Osteocyte (in vitro differentiated cells): ENCODE measurements at places on chromosomes 5 and 9. TPM values are rescaled to one million over a fixed set of nuclear protein-coding genes. Genes with fewer than 3 reads are reported as not detected.

DNA sequence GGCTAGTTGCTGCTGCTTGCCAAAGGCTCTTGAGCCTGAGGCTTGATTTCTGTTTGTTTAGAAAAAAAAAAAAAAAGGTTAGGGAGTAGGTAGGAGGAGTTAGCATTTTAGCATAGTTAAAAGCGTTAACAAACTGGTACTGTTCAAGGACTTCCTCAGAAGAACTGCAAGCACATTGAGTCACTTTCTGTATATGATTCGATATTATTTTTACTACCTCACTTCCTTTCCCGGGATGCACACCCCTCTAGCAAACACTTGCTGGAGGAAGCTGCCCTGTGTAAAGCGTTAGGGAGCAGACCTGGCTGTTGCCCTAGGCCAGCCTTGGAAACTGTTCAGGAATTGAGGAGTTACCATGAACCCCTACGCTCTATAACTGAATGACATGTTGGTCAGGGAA lies 15.7 kb upstream of the CEP120 start:
- DNase-seq = no peak

GRCh38 chr5:26700759-26701384 lies 337.5 kb downstream of the CDH9 start:
- no peak for DNase-seq

- DNase-seq = no peak
Measured at GRCh38 chr5:107943923-107944322, 273.2 kb upstream of the EFNA5 start.

- DNase-seq = no peak
Measured at GRCh38 chr9:113426701-113427100, 16.2 kb downstream of the C9orf43 start.

GRCh38 chr9:69582018-69582417 lies 90.2 kb downstream of the APBA1 start:
- DNase-seq = no peak

GRCh38 chr9:27602142-27602861 lies 29.0 kb upstream of the C9orf72 start:
- no peak for DNase-seq

DNA sequence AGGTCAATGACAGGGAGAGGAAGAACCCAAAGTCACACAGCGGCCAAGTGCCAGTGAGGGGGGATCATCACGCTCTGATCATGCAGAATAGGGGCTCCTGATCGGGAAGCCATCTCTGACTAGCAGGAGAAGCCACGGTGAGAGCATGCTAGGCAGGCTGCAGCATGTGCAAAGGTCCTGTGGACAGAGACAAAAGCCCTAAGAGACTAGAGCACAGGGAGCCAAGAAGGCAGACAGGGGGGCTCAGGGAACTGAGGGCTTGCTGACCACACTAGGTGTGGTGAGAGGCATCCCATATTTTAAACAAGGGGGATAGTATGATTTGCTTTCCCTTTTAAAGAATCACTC lies 195.1 kb downstream of the CDK5RAP2 start:
- no peak for DNase-seq

GRCh38 chr9:37669232-37669631 lies 18.5 kb downstream of the FRMPD1 start:
- DNase-seq = no peak

DNA sequence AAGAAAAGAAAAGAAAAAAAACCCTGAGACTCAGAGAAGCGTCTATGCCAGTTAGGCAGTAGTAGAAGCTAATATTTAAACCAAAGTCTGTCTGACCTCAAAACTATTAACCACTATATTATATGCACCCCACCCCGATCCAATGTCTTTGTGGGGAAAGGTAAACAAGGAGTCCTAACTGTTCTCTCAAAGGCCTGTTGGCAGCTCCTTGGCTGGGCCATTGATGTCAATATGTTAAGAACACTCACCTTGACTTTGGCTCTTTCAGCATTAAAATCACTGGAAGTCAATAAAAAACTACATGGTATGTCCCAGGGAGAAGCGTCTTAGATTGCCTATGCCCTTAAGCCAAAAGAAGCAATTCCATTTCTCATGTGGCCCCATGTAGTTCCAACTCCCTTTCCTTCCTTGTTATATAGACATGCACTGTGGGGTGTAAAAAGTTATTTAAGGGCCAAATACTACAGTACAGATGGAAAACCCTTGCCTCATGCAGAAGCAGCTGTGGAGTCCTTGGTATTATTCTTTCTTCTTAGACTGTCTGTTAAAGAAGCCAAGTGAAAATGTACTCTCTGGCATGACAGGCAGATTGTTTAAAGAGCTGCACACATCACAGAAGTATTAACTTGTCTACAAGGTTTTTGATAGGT lies 308.6 kb upstream of the RPS23 start:
- DNase-seq = no peak

DNA sequence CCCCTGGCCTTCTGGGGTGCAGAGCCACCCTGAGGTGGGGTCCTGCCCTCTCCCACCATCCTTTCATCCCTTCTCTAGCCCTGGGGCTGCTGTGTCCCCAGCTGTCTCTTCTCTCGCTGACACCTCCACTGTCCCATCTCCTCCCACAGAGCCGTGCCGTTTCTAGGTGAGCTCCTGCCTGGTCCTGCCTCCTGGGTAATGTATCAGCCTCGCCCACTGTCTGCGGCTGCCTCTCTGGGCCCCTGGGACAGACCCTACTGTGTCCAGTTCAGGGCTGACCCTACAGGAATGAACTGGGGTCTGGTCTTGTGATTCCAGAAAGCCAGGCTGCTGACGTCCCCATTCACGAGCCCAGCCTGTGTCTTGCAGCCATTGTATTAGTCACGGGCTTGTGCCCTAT lies 4.1 kb downstream of the PAEP start:
- DNase-seq = no peak

GRCh38 chr5:135489466-135490244 lies 37.5 kb upstream of the TIFAB start:
- DNase-seq = no peak

DNA sequence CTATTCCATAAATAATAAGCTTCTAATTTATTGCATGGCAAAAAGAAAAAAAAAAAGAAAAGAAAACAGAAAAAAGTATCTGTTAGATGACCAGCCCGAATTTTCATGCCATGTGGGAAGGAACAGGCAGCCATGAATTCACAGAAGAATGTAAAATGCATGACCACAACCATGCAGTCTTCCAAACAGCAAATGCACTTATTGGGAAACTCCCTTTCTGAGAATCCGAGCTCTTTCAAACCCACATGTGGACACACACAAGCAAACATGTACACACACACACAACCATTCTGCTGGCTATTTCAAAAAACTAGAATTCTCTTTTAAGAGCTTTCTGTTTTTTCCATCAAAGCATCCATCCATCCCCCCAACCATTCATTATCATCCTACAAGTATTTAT lies 236.1 kb downstream of the DNAH5 start:
- no peak for DNase-seq

- no peak for DNase-seq
Measured at GRCh38 chr5:135177591-135177990, 143.6 kb upstream of the PITX1 start.

DNA sequence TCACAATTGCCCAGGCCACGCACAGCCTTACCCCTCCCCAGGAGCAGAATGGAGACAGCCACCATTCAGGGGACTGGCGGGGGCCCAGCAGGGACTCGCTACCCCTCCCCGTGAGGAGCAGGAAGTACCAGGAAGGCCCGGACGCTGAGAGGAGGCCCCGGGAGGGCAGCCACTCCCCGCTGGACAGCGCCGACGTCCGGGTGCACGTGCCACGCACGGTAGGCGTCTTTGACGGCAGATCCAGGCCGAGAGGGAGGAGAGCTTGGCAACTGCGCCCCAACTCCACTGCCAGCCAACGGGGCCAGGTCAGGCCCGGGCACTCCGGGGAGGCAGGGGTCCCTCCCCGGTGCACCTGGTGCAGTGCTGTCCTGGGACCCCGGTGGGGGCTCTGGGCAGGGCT lies 14.0 kb downstream of the DNLZ start:
- DNase-seq = no peak

DNA sequence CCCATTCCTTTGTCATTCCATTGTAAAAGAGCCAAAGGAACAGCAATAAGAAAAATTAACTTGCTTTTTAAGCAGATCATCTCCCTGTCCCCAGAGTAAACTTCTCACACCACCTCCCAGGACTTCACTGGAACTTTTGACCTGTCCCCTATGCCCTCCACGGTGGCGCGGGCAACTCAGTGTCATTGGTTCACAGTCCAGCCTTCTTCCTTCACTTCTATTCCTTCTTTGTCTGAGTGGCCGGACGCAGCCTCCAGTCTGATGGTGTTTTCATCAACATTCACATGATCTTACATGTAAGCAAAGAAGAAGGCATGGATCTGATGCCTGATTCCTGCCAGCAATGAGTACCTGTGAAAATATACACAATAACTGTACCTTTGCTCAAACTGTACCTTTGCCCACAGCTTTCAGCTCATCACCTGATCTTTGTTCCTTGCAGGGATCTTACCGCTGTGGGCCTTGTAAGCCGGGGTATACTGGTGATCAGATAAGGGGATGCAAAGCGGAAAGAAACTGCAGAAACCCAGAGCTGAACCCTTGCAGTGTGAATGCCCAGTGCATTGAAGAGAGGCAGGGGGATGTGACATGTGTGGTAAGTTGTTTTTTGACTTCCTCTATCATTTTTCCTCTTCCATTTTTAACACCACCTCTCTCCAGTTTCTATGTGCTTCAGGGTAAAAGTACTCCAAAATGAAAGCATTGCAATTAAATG lies 32.5 kb downstream of the THBS4 start:
- DNase-seq = peak; percentile 75

DNA sequence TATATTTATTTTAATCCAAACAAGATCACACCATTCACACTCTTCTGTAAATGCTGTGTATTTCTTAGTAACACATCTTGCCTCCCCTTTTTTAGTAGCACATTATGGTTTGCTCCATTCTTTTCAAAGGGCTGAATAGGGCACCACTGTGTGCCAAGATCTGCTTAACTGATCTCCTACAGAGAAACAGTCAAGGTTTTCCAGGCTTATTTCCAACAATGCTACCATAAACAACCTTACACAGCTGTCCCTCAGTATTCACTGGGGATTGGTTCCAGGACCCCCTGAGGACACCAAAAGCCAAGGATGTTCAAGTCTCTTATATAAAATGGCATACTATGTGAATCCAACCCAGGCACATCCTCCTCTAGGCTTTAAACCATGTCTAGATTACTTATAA lies 16.5 kb downstream of the GOLM1 start:
- no peak for DNase-seq

GRCh38 chr5:138539791-138540190 lies 3.2 kb downstream of the ETF1 start:
- DNase-seq = no peak

GRCh38 chr9:135614821-135615665 lies 24.3 kb downstream of the GLT6D1 start:
- peak; percentile 84 for DNase-seq

DNA sequence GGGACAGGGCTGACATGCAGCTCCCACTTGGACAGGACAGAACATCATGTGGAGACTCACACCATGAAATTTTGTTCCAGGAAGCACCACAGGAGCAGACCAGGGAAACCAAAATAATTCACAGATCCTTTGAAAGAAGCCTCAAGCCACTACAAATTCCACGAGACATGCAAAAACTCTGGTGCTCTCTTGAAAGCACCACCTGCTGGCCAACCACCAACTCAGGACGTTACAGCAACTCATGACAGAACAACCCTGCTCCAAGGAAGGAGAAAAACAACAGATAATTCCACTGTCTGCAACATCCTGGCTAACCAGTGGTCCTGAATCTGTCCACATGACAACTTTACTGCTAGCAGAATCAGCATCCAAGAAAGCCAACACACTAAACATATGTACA lies 516.0 kb downstream of the SPATA31D1 start:
- no peak for DNase-seq

The IL13 gene
- not detected in 2 replicates for total RNA-seq

The TEX48 gene
- total RNA-seq = not detected in 2 replicates

The MOCS2 gene
- 31.2 and 31.7 TPM in 2 replicates for total RNA-seq

The HSD17B3 gene
- total RNA-seq = not detected in 2 replicates

The PCDHGB7 gene
- total RNA-seq = 6.2 and 8.8 TPM in 2 replicates
